Activated T-helper 1 cell treated with anti-CD3 and anti-CD28 coated beads, Interleukin-12 subunit alpha, Interleukin-12 subunit beta, Interleukin-2, Interleukin-4 antibody, amounts not matched to agents 30 ng/mL and 10 ng/mL and 1 ng/mL, durations not matched to agents 14 hours and 24 hours and 36 hours (primary cell): ENCODE measurements at places on chromosomes 3 and 15. TPM values are rescaled to one million over a fixed set of nuclear protein-coding genes. Genes with fewer than 3 reads are reported as not detected.
A peak's percentile ranks its signal among the peaks of the same experiment; 100 is the strongest.

- DNase-seq, result no peak
- no peak overlapping the region for H3K4me3 ChIP-seq
- no peaks in the 10 kb centered on the region for H3K4me1 ChIP-seq
- H3K36me3 ChIP-seq, result no peaks in the 10 kb centered on the region
- H3K27me3 ChIP-seq, result no peaks in the 10 kb centered on the region
- H3K27ac ChIP-seq, result no peak overlapping the region
Measured at GRCh38 chr3:166052440-166052839, 215.2 kb upstream of the BCHE start.

GRCh38 chr15:78082743-78083110, 5.2 kb upstream of the TBC1D2B start:
- H3K27ac ChIP-seq, result peak overlapping the region; percentile 80
- peaks cover 18% of the 10 kb centered on the region for H3K4me1 ChIP-seq
- no peaks in the 10 kb centered on the region for H3K36me3 ChIP-seq

DNA sequence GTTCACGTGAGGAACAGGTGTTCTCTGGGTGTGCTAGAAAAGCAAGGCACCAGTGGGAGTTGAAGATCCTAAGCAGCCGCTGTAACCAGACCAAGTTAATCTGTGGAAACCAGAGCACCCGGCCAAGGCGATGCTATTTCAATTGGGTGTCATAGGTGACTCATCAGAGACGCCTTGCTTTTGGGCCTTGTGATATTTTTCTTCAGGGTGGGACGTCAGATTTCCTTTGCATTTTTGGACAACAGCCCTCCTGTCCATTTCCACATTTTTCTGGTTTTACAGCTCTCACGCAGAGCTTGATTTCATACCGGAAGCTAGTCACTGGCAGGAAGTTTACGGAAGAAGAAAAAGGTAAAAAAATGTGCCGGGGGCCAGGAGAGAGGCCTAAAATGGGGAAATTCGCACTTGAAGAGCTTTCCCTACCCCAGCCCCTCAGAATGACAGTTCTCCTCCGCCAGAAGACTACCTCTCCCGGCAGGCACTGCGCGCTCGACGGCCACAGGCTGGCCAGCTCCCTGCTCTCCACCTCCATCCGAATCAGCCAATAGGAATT, 471 bp upstream of the KBTBD8 start:
- DNase-seq, result no peak
- H3K36me3 ChIP-seq, result peaks cover 4% of the 10 kb centered on the region
- H3K27me3 ChIP-seq, result peaks cover 14% of the 10 kb centered on the region

- H3K4me3 ChIP-seq, result no peak overlapping the region
- H3K4me1 ChIP-seq, result peaks cover 6% of the 10 kb centered on the region
- H3K27me3 ChIP-seq, result peaks cover 6% of the 10 kb centered on the region
Measured at GRCh38 chr3:28667646-28668621, 319.3 kb upstream of the AZI2 start.

DNA sequence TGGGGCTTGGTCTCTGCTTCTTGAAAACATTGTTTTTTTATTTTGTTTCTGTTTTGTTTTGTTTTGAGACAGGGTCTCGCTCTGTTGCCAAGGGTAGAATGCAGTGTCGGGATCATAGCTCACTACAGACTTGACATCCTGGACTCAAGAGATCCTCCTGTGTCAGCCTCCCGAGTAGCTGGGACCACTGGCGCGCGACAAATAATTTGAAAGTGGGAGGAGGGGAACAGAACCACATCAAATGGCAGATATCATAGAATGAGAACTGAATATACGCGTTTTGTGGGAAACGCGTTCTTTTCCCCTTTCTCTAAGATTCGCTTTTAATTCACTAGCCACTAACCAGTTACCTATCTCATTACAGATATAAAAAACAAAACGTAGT, 641 bp upstream of the VPS13C start:
- peaks cover 11% of the 10 kb centered on the region for H3K36me3 ChIP-seq
- DNase-seq, result no peak
- H3K4me1 ChIP-seq, result peaks cover 41% of the 10 kb centered on the region
- peaks cover 16% of the 10 kb centered on the region for H3K27me3 ChIP-seq

DNA sequence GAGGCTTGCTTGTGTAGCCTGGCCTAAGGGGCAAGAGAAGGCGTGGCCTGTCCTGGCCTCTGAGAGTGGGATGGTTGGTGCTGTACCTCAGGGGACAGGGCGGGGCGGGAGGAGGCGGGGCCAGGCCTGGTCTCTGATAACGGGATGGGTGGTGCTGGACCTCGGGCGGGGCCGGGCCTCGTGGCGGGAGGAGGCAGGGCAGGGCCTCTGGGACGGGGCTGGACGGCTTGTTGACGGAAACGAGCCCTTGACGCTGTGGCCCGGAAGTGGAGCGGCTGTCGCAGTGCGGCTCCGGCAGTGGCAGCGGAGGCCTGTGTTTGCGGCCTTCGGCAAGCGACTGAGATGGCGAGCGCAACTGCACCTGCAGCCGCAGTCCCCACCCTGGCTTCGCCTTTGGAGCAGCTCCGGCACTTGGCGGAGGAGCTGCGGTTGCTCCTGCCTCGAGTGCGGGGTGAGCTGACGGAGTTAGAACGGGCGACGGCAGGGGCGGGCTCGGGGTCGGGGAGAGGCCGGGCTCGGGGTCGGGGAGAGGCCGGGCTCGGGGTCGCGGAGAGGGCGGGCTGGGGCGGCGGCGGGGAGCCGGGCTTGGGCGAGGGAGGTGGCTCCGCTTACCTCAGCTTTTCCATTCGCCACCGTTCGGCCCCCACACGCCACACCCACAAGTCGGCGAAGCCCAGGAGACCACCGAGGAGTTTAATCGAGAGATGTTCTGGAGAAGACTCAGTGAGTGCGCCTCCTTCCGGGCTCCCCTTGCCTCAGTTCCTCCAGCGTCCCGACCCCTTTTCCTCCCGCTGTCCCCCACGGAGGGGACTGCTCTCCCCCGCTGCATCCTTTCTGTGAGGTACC, at the start of gene CCNDBP1:
Gene CCNDBP1 (plus strand): TSS at position 247 of the 846 bp plus-strand sequence. CDS start 96 bp downstream, at position 343.
- H3K4me3 ChIP-seq, result peak within 1 kb of the TSS; percentile 96
- H3K27ac ChIP-seq, result peak within 1 kb of the TSS; percentile 92
- H3K36me3 ChIP-seq, result peaks cover 35% of the 10 kb centered on the region
- peak; percentile 88 for DNase-seq
- H3K27me3 ChIP-seq, result no peaks in the 10 kb centered on the region
- peaks cover 31% of the 10 kb centered on the region for H3K4me1 ChIP-seq

DNA sequence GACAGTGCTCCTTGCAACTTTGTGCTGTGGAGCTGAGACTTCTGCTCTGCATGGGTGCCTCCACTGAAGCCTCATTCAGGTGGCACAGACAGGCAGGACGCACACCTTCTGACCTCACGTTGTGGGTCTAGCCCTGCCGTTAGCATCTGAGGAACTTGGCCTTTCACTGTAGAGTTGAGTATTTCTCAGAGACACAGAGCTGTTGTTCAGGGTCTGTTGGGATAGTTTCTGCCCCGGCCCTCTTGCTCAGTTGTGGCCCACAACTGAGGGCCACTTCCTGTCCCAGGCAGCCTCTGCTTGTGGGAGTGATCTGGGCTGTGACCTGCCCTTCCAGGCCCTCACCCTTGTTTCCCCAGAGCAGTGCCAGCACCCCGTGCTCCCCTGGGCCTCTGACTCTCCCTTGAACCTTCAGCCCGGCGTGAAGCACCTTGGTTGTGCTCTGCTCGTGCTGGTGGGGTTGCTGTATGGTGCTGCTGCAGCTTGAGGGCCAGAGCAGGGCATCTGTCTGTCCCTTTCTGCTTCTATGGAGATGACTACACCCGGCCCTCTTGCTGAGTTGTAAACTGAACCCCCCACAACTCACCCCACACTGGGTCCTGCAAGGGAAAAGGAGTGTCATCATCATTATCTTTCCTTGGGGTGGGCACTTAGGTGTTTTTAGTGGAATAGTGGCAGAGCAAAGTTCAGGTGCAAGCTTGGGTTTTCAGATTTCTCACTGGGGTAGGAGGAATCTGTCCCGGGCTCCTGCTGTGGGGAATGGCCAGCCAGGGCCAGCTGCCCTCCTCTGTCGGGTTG, 11.7 kb downstream of the BAHD1 start:
- peak overlapping the region; percentile 16 for H3K27ac ChIP-seq
- no peak overlapping the region for H3K4me3 ChIP-seq
- peaks cover 3% of the 10 kb centered on the region for H3K36me3 ChIP-seq

DNA sequence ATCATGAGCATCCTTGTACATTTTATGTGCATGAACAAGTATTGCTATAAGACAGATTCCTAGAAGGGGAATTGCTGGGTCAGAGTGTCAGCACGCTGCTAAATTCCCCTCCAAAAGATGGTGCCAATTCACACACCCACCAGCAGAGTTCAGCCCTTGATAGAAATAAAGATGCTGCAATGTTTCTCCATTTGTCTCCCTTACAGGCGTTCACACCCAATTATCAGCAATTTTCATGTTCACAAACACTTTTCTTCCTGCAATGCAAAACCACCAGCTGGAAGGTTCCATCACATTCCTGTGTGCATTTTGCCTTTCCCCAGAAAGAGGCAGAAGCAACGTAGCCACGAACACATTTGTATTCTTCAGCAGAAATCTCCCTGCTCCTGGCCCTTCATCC, 3.3 kb upstream of the TAMM41 start:
- no peak overlapping the region for H3K4me3 ChIP-seq
- no peak for DNase-seq

DNA sequence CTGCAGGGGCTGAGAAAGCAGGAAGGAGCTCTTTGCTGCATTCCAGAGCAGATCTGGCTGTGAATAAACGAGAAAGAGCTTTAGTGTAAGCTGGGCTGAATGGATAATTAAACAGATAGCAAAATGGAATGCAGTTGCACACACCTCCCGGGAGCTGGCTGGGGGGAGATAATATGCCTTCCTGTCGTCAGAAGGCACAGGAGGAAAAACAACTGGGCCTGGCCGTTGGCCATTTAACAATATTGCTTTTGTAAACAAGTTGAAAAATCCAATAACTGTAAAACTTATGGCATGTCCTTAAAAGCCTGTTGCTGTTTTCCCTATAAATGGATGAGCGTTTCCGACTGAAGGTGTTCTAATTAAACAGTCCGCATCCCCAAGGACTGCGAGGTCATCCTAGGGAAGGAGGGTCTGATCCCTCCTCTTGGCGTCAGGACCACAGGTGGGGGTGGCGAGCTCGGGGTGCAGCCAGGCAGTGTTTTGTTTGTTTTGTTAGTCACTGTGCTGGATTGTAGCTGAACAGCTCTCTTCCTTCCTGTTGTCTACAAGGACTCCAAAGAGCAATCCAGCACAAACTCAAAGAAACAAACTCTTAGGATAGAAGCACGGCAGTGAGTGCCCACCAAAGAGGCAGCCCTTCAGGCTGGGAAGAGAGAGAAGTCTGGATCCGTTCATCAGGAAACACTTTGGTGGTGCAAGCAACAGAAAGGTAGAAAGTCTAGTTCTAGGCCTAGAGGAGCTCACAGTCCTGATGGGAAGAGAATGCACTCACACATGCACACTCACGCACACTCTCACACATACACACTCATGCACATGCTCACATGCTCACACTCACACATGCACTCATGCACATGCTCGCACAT, 133.4 kb upstream of the SMAD3 start:
- peaks cover 6% of the 10 kb centered on the region for H3K4me1 ChIP-seq
- H3K4me3 ChIP-seq, result no peak overlapping the region
- no peak for DNase-seq

- no peaks in the 10 kb centered on the region for H3K36me3 ChIP-seq
- H3K4me3 ChIP-seq, result no peak overlapping the region
- no peaks in the 10 kb centered on the region for H3K27me3 ChIP-seq
- H3K27ac ChIP-seq, result no peak overlapping the region
Measured at GRCh38 chr3:114644367-114644766, 350.5 kb downstream of the TIGIT start.

- no peak overlapping the region for H3K27ac ChIP-seq
- H3K27me3 ChIP-seq, result no peaks in the 10 kb centered on the region
- H3K4me3 ChIP-seq, result no peak overlapping the region
- no peaks in the 10 kb centered on the region for H3K36me3 ChIP-seq
- DNase-seq, result no peak
Measured at GRCh38 chr3:77935418-77935817, 895.5 kb downstream of the ROBO2 start.

- H3K36me3 ChIP-seq, result no peaks in the 10 kb centered on the region
- no peak overlapping the region for H3K27ac ChIP-seq
- H3K4me3 ChIP-seq, result no peak overlapping the region
Measured at GRCh38 chr15:93515256-93516051, 426.4 kb upstream of the RGMA start.

DNA sequence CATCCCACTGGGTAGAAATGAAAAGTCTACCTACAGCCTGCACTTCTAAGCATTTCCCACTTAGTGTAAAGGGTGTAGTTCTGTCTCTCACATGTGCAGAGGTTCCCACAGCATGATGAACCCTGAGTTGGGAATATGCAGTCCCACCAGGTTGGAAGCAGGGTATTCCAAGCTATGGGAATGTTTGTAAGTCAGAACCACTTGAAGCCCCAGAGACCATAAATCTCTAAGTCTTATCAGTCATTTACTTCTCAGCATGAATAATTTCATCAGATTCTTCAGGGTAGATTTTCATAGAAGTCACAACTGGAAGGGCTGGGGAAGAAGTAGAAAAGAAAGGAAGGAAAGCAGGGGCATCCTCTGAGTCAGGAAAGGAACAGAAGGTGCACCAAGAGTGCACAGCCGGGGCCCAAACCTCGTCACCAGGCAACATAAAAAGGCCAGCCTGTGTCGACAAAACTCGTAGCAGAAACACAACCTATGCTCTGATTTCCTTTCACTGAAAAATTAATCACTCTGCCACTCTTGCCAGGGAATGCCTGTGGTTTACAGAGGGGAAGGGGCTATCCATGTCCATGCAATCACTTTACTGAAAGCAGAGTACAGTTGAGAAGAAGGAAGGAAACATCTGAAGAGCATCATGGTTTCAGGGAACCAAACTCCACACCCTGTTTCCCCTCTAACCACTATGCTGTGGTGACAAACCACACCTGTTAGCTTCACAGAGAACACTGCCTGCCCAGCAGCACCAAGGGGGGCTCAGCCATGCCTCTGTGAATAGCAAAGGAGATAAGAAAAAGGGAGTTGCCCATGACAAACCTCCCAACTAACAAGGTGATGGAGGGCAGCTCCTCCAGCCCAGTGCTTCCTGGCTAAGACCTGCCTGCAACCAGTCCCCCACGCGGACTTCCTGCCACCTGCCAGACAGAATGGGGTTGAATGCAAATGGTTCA, 40.5 kb downstream of the SH3BP5 start:
- peaks cover 40% of the 10 kb centered on the region for H3K36me3 ChIP-seq
- H3K4me3 ChIP-seq, result peak overlapping the region; percentile 63
- peaks cover 89% of the 10 kb centered on the region for H3K4me1 ChIP-seq
- no peaks in the 10 kb centered on the region for H3K27me3 ChIP-seq
- peak; percentile 74 for DNase-seq

- H3K36me3 ChIP-seq, result no peaks in the 10 kb centered on the region
- no peaks in the 10 kb centered on the region for H3K4me1 ChIP-seq
- no peaks in the 10 kb centered on the region for H3K27me3 ChIP-seq
- H3K4me3 ChIP-seq, result no peak overlapping the region
- no peak for DNase-seq
- no peak overlapping the region for H3K27ac ChIP-seq
Measured at GRCh38 chr3:181431748-181432147, 280.0 kb upstream of the SOX2 start.

Gene IMPG2
- 0.05 and 0.13 TPM in 2 replicates for total RNA-seq

Gene UACA
- 0.57 and 1.2 TPM in 2 replicates for total RNA-seq

Gene SMCO1
- total RNA-seq, result not detected in 2 replicates

Gene AMT
- 2.2 and 2.7 TPM in 2 replicates for total RNA-seq

Gene CFAP100
- not detected in 2 replicates for total RNA-seq

Gene FANCD2
- 63.4 and 64.2 TPM in 2 replicates for total RNA-seq

Gene AMIGO3
- total RNA-seq, result 0.39 TPM in 1 of 2 replicates, not detected in the other

Gene DUOXA2
- not detected in 2 replicates for total RNA-seq
